ENCODE measurements at places on chromosomes 2 and 18.

DNA sequence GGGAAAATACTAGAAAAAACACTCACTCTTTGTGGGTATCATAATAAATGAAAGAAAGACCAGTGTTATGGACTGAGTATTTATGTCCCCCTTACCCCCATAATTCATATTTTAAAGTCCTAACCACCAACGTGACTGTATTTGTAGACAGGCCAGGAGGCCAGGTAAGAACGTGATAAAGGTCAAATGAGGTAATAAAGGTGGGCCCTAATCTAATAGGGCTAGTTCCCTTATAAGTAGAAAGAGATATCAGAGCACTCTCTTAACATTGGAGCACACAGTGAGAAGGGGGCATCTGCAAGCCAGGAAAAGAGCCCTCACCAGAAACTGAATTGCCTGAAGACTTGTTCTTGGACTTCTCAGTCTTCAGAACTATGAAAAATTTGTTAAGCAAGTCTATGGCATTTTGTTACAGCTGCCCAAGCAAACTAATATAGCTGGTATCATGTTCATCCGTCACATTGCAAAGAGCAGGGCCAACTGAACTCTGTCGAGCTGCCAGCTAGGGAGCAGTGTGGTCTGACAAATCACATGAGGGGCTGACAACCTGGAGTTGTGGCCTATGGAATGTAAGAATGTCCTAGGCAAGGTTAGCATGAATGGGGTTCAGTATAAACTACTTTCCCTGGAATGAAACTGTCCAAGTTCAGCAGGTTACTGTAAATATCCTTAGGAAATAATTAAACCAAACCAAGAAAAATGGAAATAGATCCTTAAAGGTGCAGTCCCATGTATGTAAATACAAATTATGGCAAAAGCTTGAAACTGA is 280.9 kb downstream of the ZNF385B start:
- DNase-seq: no peak

- no peak for DNase-seq
Measured at GRCh38 chr2:202098291-202098690, 25.2 kb downstream of the KIAA2012 start.

DNA sequence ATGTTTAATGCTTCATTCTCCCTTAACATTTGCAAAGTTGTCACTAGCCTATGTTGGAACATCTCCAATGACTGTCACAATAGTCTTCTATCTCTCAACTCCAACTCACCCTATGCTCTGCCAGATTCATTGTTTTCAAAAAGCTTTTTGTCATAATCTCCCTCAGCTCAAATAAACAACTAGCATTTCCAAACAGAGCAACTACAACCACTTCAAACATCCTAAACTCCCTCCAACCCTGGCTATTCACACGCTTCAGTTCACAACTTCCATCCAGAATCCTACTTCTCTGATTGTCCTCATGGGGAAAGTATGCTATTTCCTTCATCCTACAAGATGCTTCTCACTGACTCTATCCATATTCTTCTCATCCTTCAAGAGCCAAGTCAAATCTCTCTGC is 139.2 kb upstream of the VRK2 start:
- DNase-seq: no peak

DNA sequence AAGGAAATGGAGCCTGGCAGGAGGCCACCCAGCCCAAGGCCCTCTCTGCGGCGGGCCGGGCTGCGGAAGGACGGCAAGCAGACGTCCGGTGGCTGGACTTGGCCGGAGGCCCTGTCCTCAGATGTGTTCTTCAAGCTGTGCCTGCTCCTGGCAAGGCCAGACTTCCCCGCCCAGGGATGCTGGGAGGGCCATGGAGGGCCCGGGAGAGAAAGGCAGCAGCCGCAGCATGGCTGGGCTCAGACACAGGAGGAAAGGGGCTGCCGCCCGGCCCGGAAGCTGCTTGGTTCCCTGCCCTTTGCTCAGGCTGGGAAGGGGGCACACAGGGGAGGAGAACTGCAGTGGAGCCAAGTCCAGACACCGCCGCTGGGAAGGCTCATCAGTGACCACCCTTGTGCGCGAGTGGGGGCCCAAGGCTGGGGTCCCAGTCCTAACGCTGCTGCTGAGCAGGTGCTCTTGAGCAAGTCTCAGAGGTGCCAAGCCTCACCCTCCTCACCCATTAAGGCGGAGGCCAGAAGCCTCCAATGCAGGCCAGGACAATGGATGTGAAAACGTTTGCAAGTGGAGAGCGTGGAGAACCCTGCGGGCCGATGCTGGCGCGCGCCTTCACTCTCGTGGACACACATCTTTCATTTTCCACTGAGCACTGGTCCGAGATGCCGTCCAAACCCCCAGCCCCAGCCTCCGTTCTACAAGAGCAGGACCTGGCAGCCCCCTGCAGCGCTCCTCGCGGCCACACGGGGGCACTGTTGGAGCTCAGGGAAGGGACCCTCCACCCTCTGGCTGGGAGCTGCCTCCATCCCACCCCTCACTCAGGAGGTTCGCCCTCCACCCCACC is 7.9 kb downstream of the CROCC2 start:
- peak; percentile 50 for DNase-seq

DNA sequence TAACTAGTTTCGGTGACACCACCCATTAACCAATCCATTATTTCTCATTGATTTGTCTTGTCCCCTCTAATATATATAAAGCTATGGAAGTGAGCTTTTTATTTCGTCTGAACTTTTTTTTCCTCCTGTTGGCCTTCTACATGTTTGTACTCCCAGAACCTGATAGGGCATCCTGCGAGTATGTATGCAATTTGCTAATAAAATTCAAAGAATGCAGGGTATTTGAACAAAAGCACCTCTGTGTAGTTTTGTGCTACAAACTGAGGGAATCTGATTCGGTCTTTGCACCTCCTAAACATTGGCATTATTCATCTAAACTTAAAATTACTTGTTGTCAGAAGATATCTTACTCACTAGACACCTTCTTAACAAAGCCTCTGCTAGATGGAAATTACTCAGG is 242.9 kb upstream of the TMEFF2 start:
- no peak for DNase-seq

DNA sequence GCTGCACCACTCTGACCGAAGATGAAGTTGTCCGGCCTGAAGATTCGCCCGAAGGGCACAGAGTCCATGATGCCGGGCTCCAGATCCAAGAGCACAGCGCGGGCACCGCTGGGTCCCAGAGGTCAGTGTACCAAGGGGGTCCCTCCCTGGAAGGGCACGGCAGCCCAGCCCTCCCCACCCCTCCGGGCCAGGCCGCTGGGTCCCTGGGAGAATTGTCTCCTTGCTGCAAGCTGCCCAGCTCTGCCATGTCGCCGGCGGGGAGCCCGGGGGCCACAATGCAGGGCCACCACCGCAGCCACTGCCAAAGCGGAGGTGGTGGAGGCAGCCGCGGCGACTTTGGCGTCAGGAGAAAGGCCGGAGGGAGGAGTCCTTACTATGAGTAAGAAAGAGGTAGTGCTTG is 189.5 kb upstream of the CYRIA start:
- no peak for DNase-seq

DNA sequence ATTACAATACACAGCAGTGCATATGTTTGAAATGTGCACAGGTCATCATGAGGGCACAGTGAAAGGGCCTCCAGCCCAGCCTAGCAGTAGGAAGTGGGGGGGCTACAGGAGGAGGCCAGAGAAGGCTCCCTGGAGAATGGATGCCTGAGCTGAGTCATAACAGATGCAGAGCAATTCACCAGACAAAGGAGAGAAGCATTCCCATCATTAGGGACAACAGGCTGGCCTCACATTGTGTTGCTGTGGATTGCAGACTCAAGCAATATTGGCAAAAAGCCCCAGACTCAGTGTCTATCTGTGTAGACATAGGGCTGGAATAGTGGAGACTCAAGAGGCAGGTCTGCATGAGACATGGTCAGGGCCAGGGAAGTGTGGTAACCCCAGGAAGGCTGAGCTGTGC is 329.9 kb downstream of the DLGAP1 start:
- DNase-seq: no peak

GRCh38 chr18:27854631-27855030 is 322.3 kb downstream of the CDH2 start:
- no peak for DNase-seq

GRCh38 chr18:10054366-10054765 is 140.6 kb downstream of the VAPA start:
- no peak for DNase-seq

DNA sequence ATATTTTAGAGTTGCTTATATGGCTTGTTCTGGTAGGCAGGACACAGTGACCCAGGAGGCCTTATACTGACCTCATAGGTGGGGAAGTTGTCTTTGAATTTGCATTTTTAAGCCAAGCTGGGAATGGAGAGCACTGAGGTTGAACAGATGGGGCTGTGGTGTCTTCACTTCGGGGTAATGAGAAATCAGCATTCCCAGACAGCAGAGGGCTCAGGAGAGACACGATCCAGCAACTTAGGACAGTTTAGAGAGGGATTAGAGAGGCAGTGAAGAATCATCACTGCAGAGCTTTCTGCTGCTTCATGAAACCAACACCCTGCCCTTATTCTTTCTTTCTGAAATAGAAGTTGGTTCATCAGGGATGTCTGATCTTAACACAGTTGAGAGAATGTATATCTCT is 202.4 kb downstream of the TDRD15 start:
- DNase-seq: no peak

DNA sequence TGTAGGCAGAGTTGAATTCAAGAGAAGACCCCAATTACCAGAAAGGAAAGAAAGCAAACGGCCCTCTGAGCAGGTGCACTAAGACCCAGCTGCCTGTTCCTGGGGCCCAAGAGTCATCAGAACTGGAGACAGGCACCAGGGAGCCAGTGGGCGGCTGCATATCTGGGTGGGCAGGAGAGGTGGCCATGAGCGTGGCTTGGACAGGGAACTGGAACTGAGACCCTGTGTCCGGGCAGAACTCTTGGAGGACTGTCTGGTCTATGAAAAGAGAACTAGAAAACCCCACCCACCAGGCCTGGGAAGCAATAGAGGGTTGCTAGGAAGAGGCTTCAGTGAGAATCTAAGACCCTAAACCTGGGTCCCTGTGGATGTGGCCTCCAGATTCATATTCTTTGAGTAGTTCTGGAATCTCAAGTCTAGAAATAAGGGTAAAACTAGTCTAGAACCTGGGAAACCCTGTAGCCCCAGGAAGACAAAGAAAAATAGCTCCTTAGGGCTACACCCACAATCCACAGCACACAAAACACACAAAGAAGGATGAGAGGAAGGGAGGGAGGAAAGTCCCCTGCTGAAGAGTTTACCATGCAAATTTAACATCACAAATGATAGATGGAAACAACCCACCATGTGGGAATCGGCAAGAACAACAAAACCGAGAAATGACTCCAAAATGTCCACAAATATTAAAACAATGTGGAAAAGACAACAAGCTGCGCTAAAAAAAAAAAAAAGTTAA is 147.0 kb downstream of the HDAC4 start:
- no peak for DNase-seq

- DNase-seq: no peak
Measured at GRCh38 chr2:172403402-172403801, 24.0 kb upstream of the ITGA6 start.

- no peak for DNase-seq
Measured at GRCh38 chr2:40016151-40016885, 237.3 kb upstream of the THUMPD2 start.

- DNase-seq: no peak
Measured at GRCh38 chr2:68319398-68320117, at the start of gene CNRIP1. CNRIP1 (minus strand) TSS chr2:68319949; CDS start chr2:68319400, 549 bp downstream.

- no peak for DNase-seq
Measured at GRCh38 chr2:75792146-75792545, 81.4 kb upstream of the GCFC2 start.

DNA sequence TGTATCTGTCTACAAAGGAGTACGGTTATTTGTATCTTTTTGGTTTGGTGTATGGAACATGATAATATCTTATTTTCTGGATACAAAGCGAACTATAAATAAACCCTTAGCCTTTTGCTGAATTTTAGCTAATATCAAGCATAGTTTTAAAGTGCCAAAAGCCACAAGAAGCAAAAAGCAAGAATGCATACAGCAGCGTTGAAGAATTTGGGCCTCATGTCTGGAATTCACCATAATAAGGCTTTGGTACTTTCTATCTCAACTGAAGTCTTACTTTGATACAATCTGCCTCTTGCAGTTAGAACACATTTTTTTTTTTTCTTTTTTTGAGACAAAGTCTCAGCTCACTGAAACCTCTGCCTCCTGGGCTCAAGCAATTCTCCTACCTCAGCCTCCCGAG is 151.5 kb downstream of the ERBB4 start:
- DNase-seq: no peak

- DNase-seq: no peak
Measured at GRCh38 chr2:7618031-7618430, 700.8 kb downstream of the RNF144A start.

DNA sequence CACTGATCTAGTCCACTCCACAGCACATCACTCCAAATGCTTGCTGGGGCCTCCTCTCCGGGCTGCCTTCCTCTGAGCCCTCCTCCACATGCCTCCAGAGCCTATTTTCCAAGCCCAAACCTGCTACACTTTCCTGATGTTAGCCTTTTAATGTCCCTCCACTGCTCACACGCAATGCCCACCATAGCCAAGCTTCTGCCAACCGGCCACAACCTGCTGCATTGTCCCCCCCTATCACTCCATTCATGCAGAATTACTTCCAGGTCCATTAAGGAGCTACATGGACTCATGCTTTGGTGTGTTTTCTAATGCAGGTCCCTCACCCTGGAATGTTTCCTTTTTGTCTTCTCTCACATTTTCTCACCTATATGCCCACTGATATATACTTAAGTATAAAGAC is 129.3 kb downstream of the MARCHF4 start:
- DNase-seq: no peak

Data from T-helper 1 cell (primary cell).